ENCODE measurements at places on chromosomes 12 and 14.

- DNase-seq = no peak
Observed at GRCh38 chr14:52467515-52468266, 84.6 kb downstream of the TXNDC16 start.

DNA sequence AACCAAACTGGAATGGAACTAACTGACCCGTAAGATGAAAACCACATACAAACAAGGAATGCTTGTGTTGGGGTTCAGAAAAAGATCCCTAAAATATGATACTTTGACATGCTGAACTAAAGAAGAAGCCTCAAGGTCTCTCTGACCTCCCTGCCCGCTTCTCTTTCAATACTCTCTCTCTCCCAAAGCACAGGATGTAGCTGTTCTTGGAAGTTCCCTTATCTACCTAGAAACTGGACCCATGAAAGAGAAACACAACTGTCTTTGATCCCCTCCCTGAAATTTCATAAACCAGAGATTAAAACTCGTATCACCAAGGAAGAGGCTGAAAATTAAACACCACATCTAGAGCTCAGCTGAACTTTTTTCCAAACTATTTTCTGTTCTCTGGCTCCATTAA lies 76.7 kb upstream of the FERMT2 start:
- no peak for DNase-seq

DNA sequence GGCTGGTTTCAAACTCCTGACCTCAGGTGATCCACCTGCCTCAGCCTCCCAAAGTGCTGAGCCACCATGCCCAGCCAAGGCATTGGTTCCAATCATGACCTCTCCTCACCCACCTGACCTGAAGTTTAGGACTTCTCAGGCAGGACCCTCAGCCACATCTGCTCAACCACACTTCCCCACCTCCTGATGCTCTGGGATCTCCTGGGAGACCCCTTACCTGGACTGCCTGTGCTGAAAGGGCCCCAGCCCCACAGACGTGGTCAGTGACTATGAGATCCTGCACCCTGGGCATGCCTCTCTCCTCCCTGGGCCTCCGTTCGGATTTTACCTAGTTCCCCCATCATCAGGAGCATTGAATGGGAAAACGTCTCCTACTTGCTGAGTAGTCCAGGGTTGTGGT lies 18.0 kb downstream of the GSC start:
- DNase-seq = no peak

GRCh38 chr12:54028314-54029201 lies at the start of gene HOXC6:
Gene HOXC6, plus strand, starts transcription at chr12:54028440. Its CDS starts 82 bp downstream, at chr12:54028522.
- no peak for DNase-seq

- no peak for DNase-seq
Observed at GRCh38 chr12:75483431-75483830, 2.9 kb downstream of the GLIPR1 start.

DNA sequence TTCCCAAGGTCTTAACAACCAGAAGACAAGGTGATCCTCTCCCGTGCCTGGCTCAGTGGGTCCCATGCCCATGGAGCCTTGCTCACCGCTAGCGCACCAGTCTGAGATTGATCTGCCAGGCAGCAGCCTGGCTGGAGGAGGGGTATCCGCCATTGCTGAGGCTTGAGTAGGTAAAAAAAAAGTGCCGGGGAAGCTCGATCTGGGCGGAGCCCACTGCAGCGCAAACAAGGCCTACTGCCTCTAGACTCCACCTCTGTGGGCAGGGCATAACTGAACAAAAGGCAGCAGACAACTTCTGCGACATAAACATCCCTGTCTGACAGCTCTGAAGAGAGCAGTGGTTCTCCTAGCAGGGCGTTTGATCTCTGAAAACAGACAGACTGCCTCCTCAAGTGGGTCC lies 104.0 kb downstream of the C14orf39 start:
- DNase-seq = no peak

DNA sequence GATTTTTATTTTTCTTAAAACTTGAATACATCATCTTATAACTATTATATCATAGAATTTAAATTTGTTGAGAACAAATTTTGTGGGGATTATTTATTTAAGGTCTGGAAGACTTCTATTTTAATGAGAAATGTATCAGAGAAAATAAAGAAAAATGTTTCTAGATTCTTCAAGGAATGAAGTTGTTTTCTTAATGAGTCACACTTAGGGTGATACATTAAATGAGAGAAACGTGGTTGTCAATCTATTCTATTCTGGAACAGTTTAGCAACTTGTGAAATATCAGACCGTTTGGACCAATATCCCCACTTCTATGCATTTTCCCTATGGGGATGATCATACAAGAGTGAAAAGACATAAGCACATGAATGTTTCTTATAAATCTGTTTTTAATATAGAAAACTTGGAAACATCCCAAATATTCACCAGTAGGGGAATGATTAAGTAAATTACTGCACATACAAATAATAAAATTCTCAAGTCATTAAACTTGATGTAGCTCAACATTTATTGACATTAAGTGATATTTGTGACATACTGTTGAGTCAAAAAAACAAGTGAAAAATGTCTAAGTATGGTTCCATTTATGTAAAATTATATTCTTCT lies 88.5 kb downstream of the E2F7 start:
- no peak for DNase-seq

GRCh38 chr14:55301437-55302121 lies 30.4 kb downstream of the FBXO34 start:
- DNase-seq = no peak

GRCh38 chr12:6090803-6091202 lies 33.7 kb downstream of the VWF start:
- no peak for DNase-seq

DNA sequence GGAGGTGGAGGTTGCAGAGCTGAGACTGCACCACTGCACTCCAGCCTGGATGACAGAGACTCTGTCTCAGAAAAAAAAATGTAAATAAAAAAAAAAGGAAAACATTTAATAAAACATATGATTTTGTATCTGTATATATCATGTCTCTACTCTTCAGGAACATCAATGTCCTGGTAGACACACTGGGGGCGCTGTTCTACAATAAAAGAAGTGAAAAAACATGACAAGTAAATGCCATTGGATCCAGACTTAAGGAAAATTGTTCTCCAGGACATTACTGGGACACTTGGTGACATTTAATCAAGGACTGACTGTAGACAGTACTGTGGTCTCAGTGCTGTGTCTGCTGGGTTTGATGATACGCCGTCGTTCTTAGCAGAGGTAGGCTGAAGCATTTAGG lies 15.5 kb upstream of the KLC1 start:
- DNase-seq = no peak

DNA sequence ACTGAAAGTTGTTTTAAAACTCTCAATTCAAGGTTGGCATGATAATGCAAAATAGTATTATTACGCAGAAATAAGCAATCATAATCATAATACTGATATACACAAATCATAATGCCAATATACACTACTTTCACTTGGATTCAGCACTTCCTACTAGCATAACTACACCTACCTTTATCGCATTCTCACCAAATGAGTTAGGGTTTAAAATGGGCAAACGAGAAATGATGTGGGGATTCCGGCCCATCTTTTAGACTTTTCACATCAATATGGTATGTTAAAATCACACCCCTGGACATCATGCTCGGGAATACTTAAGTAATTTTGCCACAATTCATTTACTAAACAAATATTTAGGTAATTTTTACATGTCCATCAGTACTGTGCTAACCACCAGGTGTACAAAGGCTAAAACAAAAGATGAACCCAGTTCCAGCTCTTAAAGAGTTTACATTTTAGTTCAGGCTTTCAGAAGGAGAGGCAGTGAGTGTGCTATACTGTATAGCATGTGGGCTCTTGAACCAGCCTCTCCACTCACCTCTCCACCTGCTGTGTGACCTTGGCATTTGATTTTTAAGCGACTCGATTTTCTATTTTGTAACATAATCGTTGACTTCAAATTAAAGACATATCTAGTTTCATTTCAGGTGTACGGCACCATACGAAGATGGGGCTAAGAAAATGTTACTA lies 1.1 kb upstream of the USP15 start:
- no peak for DNase-seq

- peak; percentile 33 for DNase-seq
Observed at GRCh38 chr12:52691076-52691840, 11.1 kb upstream of the KRT1 start.

- DNase-seq = no peak
Observed at GRCh38 chr12:82527165-82527780, 159.4 kb upstream of the TMTC2 start.

DNA sequence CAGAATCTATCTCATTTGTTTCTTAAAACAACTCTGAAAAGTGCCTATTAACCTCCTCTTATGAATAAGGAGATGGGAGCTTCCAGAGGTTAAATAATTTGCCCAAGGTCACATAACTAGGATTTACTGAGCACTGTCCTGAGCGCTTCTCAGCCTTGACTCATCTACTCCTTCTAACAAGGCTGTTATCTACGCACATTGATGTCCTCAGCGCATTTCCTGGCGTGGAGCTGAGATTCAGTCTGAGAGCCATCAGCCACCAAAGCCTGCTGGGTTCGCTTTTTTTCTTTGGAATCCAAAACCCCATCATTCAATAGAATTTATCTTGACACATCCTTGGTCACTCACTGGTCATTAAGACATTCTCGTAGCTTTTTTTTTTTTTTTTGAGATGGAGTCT lies 29.3 kb downstream of the AK7 start:
- no peak for DNase-seq

DNA sequence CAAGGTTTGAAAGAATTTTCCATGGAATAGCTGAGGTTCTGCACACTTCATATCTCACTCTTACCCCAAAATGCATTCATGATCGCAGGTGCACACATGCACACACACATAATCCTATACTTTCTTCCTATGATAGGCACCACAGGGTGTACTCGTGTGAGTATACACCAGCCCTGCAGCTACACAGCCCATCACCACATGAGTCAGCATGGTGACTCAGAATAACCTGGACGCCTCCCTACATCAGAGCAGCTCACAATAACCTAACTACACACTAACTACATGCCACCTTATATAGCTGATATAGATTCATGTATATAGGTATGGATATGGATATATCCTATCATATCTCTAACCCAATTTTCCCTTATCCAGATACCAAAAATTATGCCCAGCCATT lies 850.2 kb upstream of the TMEM132C start:
- DNase-seq = no peak

DNA sequence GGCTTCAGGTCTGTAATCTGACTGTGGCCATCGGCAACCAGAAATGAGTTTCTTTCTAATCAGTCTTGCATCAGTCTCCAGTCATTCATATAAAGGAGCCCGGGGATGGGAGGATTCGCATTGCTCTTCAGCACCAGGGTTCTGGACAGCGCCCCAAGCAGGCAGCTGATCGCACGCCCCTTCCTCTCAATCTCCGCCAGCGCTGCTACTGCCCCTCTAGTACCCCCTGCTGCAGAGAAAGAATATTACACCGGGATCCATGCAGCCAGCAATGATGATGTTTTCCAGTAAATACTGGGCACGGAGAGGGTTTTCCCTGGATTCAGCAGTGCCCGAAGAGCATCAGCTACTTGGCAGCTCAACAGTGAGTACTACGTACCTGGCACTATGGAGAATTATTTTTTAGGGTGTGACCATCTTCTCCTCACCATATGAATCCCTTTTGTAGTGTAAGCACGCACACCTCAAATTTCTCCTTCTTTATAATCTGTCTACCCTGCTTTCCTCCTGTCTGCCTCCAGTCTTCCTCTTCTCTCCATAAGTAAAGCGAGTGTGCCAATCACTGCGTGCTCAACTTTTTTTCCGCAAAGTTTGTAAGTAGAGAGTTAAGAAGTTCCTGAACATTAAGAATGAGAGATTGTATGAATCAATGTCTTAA lies at the start of gene TPH2:
Gene TPH2 (plus strand): TSS at position 118 of the 658 bp plus-strand sequence. CDS start 142 bp downstream, at position 260.
- DNase-seq = no peak

DNA sequence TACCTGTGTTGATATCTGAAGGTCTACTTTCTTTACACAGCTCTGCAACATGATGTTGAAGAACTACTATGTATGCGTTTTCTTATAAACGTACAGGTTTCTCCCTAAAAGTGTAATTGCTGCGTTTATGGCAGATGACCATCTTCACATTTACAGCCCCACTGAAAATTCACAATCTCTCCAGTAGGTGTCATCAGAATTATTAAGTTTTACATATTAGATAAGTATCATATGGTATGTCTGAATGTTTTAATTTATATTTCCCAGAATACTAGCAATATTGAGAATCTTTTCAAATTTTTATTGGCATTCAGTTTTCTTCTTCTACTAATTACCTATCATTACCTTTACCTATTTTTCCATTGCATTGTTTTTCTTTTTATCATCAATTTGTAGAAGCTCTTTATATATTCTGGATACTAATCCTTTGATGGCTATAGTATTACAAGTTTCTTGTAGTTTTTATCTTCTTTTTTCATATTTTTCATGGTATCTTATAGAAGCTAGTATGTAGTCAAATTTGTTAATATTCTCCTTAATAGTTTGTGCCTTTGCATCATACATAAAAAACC lies 123.5 kb downstream of the CAPZA3 start:
- no peak for DNase-seq

- no peak for DNase-seq
Observed at GRCh38 chr14:61620130-61620946, 75.0 kb upstream of the HIF1A start.

DNA sequence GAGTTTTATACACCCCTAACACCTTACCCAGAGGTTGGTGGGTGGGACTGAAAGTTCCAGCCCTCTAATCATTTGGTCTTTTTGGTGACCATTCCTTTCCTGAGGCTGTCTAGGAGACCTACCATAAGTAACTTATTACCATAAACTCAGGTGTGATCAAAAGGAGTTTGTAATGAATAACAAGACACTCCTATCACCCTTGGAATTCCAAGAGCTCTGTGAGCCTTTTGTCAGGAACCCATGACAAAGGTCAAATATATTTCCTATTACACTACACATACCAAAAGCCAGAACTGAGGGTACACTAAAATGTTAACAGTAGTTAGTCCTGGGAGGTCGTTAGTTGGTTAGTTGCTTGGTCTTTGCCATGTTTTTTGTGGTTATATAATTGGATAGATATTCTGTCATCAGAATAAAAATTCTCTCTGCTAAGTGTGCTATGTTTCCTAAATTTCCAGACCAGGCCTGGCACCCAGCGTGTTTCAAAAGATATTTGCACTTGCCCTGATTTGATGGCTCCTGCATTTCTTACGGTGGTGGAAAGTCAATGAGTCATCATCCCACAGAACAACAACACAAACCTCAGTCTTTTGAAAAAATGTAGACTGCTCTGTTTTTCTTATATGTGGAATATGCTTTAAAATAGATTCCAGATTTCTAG lies 27.0 kb upstream of the AKAP5 start:
- no peak for DNase-seq

DNA sequence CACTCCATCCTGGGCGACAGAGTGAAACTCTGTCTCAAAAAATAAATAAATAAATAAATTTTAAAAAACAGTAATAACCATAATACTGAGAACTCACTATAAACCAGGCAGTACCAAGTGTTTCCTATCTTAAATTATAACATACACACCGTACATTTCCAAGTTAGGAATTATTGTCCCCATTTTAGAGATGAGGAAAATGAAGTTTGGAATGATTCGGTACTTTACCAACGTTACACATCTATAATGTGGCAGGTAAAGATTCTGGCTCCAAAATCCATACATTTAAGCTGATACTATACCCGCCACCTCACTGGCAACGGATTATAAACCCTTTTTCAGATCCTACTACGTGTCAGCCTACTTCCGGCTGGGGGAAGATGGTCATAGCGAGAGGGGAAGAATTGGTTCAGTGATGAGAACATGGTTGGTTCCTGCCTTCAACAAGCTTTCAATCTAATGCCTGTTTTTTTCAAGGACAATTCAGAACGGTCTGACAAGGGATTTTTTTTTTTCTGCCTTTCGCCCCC lies 105.9 kb upstream of the ATF7IP start:
- no peak for DNase-seq
